Subcutaneous preadipocyte (primary cell): ENCODE measurements at places on chromosomes 2 and 18. TPM values are rescaled to one million over a fixed set of nuclear protein-coding genes. Genes with fewer than 3 reads are reported as not detected.

RNF152 gene
- total RNA-seq: 0.37 and 1.2 TPM in 2 replicates

FSHR gene
- not detected in 2 replicates for total RNA-seq

SCN3A gene
- total RNA-seq: not detected in 2 replicates

RNF125 gene
- 1.8 and 2.3 TPM in 2 replicates for total RNA-seq

CHCHD5 gene
- total RNA-seq: 8.4 and 8.8 TPM in 2 replicates

KCNJ3 gene
- not detected in 2 replicates for total RNA-seq

CEP76 gene
- 6.6 and 9.8 TPM in 2 replicates for total RNA-seq

HK2 gene
- total RNA-seq: 21.3 and 27.4 TPM in 2 replicates

SPDYA gene
- 0.59 and 0.73 TPM in 2 replicates for total RNA-seq

PDE1A gene
- 0.39 and 4.0 TPM in 2 replicates for total RNA-seq

PAIP2B gene
- total RNA-seq: 0.20 and 0.37 TPM in 2 replicates

IL36A gene
- not detected in 2 replicates for total RNA-seq

MATN3 gene
- total RNA-seq: 0.39 and 0.73 TPM in 2 replicates

SH3BP4 gene
- total RNA-seq: 32.7 and 48.7 TPM in 2 replicates

GPAT2 gene
- 12.5 and 21.7 TPM in 2 replicates for total RNA-seq

AGXT gene
- not detected in 2 replicates for total RNA-seq

IL1A gene
- total RNA-seq: not detected in 2 replicates

CAVIN2 gene
- 20.6 and 30.9 TPM in 2 replicates for total RNA-seq

NPPC gene
- total RNA-seq: not detected in 2 replicates

ABCB11 gene
- not detected in 2 replicates for total RNA-seq

RPL31 gene
- total RNA-seq: 532 and 2,221 TPM in 2 replicates

AFF3 gene
- not detected in 2 replicates for total RNA-seq

TEX44 gene
- not detected in 2 replicates for total RNA-seq

PHOSPHO2 gene
- 2.0 and 2.2 TPM in 2 replicates for total RNA-seq

ECEL1 gene
- not detected in 2 replicates for total RNA-seq

STK11IP gene
- total RNA-seq: 15.1 and 19.5 TPM in 2 replicates

EXOC6B gene
- total RNA-seq: 13.7 and 19.1 TPM in 2 replicates

ANKRD53 gene
- 0.39 and 1.8 TPM in 2 replicates for total RNA-seq

CACNB4 gene
- 0.37 and 0.39 TPM in 2 replicates for total RNA-seq

GAL3ST2 gene
- total RNA-seq: not detected in 2 replicates

LGALSL gene
- 2.7 and 2.9 TPM in 2 replicates for total RNA-seq

ANKRD62 gene
- total RNA-seq: not detected in 2 replicates
